Stimulated activated CD8-positive, alpha-beta memory T cell treated with anti-CD3 and anti-CD28 coated beads, Interleukin-4, amount 100 ng/mL, for 1 hour (primary cell): ENCODE measurements at places on chromosomes 2 and 18.

GRCh38 chr2:128178149-128178649, 87.2 kb downstream of the UGGT1 start:
- no peak for DNase-seq

GRCh38 chr18:47113796-47114540, 36.3 kb downstream of the HDHD2 start:
- no peak for DNase-seq

GRCh38 chr2:119760956-119761275, 1.2 kb downstream of the PTPN4 start:
- DNase-seq = no peak

GRCh38 chr2:79375817-79376216, 137.0 kb upstream of the CTNNA2 start:
- DNase-seq = no peak

- no peak for DNase-seq
Measured at GRCh38 chr18:3594760-3595368, 144.9 kb downstream of the TGIF1 start.
